ENCODE measurements at places on chromosomes 11 and 22.
A peak's percentile ranks its signal among the peaks of the same experiment; 100 is the strongest.

GRCh38 chr11:113896156-113896879 lies 8.3 kb upstream of the HTR3B start:
- H3K4me3 ChIP-seq = no peak overlapping the region
- H3K4me1 ChIP-seq = peaks cover 16% of the 10 kb centered on the region
- peaks cover 2% of the 10 kb centered on the region for H3K27me3 ChIP-seq
- peak; percentile 48 for DNase-seq

DNA sequence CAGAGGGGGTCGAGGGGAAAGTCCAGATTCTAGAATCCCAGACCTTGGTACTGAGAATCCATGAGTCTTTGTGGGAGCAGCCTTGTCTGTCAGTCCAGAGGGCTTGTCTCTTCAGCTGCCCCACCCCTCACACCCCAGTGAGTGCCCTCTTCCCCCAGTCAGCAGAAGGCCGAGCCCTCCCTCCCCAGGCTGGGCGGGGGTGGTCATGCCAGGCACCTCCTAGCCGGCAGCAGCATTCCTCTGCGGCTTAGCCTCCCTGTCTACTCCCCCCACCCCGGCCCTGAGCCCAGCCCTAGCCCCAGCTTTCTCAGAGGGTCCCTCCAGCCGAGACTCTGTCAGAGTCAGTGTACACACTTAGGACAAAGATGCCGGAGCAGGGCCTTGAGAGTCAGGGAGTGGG lies 4.6 kb downstream of the SOX10 start:
- no peaks in the 10 kb centered on the region for H3K36me3 ChIP-seq
- no peak overlapping the region for H3K4me3 ChIP-seq
- H3K4me1 ChIP-seq = no peaks in the 10 kb centered on the region
- H3K27me3 ChIP-seq = peaks cover 6% of the 10 kb centered on the region
- no peak overlapping the region for H3K27ac ChIP-seq

DNA sequence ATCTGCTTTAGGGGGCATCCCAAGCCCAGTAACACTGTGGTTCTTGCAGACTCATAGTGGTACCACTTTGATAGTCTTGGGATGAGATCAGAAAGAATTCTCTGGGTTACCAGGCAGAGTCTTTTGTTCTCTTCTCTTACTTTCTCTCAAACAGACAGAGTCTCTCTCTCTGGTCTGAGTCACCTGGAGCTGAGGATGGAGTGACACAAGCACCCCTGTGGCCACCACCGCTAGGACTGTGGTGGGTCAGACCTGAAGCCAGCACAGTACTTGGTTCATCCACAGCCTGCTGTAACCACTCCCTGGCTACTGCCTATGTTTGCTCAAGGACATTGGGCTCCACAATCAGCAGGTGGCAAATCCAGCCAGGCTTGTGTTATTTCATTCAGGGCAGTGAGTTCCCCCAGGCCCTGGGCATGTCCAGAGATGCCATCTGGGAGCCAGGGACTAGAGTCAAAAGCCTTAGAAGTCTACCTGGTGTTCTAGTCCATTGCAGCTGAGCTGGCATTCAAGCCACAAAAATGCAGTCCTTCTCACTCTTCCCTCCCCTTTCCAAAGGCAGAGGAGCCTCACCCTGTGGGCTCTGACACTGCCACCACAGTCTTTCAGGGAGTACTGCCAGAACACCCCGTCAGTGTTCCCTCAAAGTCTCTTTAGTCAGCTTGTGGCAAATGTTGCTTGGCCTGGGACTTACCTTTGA lies 29.9 kb downstream of the ENDOD1 start:
- no peak for DNase-seq
- no peak overlapping the region for H3K27ac ChIP-seq
- no peak overlapping the region for H3K4me3 ChIP-seq
- no peaks in the 10 kb centered on the region for H3K4me1 ChIP-seq

- H3K4me3 ChIP-seq = no peak overlapping the region
- no peaks in the 10 kb centered on the region for H3K27me3 ChIP-seq
- DNase-seq = no peak
- H3K36me3 ChIP-seq = peaks cover 5% of the 10 kb centered on the region
These were observed 26.1 kb downstream of the IRAG1 start for GRCh38 chr11:10667521-10667885.

DNA sequence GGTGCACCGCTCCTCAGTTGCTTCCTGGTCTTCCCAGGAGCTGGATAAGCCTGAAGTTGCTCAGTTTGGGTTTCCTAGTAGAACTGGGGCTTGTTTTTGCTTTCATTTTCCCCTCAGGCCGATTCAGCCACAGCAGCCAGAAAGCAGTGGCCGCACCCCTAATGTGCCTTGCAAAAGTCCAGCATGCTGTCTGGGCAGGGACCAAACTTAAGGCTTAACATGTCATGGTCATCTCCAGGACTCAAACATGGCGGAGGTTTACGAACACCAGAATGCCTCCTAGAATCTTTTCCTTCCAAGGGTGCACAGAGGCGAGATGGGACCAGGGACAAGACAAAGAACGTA lies 2.5 kb downstream of the GNG3 start:
- DNase-seq = no peak
- no peaks in the 10 kb centered on the region for H3K36me3 ChIP-seq
- H3K27me3 ChIP-seq = peaks cover 17% of the 10 kb centered on the region
- H3K4me1 ChIP-seq = peaks cover 8% of the 10 kb centered on the region

DNA sequence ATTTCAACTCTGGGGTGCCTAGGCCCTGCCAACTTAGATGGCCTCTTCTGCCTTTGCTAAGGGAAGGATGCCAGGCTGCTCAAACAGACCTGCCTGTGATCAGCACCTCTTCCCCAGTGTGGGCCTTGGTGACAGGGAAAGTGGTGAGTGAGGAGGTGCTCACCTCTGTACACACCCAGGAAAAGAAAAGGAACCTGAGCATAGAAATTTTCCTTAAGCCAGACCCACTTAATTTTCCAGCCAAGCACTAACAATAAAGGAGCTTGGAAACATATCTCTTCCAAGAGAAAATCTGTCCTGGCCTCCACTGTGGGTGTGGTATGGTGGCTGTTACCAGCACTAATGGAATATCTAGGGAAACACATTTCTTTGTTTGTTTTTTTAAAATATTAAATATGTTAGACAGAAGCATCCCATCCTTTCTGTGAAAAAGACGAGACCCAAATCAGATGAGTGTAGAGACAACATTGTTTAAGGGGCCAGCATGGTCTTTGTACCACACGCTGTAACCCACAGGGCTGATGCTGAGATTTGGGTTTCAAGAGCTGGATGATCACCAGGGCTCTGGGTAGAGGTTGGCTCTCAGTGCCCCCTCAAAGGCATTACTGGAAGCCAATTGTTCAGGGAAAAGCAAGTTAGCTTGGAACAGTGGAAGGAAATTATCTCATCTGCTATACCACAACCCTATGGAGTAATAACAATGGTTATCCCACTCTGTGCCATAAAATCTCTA lies 472.2 kb downstream of the INSC start:
- H3K27ac ChIP-seq = no peak overlapping the region
- H3K4me3 ChIP-seq = no peak overlapping the region
- H3K4me1 ChIP-seq = no peaks in the 10 kb centered on the region

- H3K27me3 ChIP-seq = no peaks in the 10 kb centered on the region
- no peak for DNase-seq
- no peaks in the 10 kb centered on the region for H3K4me1 ChIP-seq
- no peak overlapping the region for H3K4me3 ChIP-seq
- no peaks in the 10 kb centered on the region for H3K36me3 ChIP-seq
- no peak overlapping the region for H3K27ac ChIP-seq
These were observed 8.4 kb downstream of the EMSY start for GRCh38 chr11:76453248-76453647.

GRCh38 chr11:68093565-68093964 lies 27.6 kb downstream of the CHKA start:
- H3K4me3 ChIP-seq = no peak overlapping the region
- no peaks in the 10 kb centered on the region for H3K36me3 ChIP-seq
- H3K27ac ChIP-seq = no peak overlapping the region
- no peak for DNase-seq
- peaks cover 28% of the 10 kb centered on the region for H3K4me1 ChIP-seq

GRCh38 chr11:130815956-130816355 lies 100.3 kb downstream of the SNX19 start:
- no peak for DNase-seq
- H3K27me3 ChIP-seq = no peaks in the 10 kb centered on the region
- no peaks in the 10 kb centered on the region for H3K4me1 ChIP-seq
- no peaks in the 10 kb centered on the region for H3K36me3 ChIP-seq
- no peak overlapping the region for H3K27ac ChIP-seq

DNA sequence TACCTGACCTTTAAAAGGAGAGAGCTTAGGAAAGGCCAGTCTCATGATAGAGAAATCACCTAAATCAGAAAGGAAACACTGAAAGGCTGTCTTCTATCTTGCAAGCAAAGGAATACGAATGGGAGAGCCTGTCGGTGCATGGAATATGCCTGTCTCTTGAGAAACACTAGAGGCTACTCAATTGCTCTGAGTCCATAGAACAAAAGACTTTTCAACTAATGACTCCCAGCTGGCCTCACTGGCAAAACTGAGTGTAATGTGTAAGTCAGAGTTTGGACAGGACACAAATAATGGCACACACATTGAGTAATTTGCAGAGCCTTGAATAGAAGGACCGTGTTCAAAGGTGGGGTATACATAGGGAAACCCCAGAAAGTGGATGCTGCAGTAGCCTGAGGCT lies 171.0 kb upstream of the ARHGAP20 start:
- no peaks in the 10 kb centered on the region for H3K4me1 ChIP-seq
- H3K27me3 ChIP-seq = peaks cover 2% of the 10 kb centered on the region
- H3K27ac ChIP-seq = no peak overlapping the region
- no peak for DNase-seq
- H3K4me3 ChIP-seq = no peak overlapping the region

DNA sequence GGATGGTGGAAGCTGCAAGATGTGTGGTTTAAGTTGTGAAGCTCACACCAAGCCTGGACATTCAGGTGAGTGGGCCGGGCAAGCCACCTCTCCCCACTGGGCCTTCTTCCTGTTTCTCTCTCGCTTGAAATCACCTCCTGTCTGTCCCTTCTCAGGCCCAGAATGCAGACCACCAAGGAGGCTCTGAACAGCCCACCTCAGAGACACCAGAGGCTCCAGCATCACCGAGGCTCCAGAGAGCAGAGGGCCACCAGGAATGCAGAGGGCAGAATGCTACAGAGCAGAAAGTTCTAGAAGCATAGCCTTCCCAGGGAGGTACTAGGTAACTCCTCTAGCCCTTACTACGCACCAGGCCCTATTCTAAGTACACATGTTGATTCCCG lies 14.8 kb upstream of the IL2RB start:
- H3K27me3 ChIP-seq = peaks cover 16% of the 10 kb centered on the region
- H3K27ac ChIP-seq = no peak overlapping the region
- H3K4me1 ChIP-seq = peaks cover 6% of the 10 kb centered on the region
- no peak for DNase-seq
- H3K36me3 ChIP-seq = peaks cover 3% of the 10 kb centered on the region

DNA sequence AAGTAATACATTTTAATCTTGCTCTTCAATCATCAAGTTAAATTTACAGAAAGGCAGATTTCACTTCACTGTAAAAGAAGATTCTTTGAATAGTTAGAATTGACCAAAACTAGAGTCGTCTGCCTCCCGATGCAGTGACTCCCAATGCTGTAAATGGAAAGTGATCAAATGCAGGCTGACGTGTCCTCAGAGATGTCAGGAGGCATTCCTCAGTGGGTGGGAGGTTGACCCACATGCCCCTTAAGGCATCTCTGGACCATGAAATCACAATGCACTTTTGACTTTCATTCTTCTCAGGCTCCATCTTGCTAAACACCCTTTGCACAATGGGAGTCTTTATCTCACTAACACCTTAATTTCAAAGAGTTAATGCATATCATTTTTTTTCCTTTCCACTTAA lies 19.0 kb upstream of the CECR2 start:
- H3K36me3 ChIP-seq = peaks cover 8% of the 10 kb centered on the region
- no peaks in the 10 kb centered on the region for H3K27me3 ChIP-seq
- no peak overlapping the region for H3K27ac ChIP-seq
- DNase-seq = no peak
- no peak overlapping the region for H3K4me3 ChIP-seq

- peaks cover 20% of the 10 kb centered on the region for H3K4me1 ChIP-seq
- peak overlapping the region; percentile 72 for H3K27ac ChIP-seq
- peaks cover 4% of the 10 kb centered on the region for H3K36me3 ChIP-seq
- no peak for DNase-seq
These were observed 24.6 kb downstream of the CTTN start for GRCh38 chr11:70422692-70423522.

DNA sequence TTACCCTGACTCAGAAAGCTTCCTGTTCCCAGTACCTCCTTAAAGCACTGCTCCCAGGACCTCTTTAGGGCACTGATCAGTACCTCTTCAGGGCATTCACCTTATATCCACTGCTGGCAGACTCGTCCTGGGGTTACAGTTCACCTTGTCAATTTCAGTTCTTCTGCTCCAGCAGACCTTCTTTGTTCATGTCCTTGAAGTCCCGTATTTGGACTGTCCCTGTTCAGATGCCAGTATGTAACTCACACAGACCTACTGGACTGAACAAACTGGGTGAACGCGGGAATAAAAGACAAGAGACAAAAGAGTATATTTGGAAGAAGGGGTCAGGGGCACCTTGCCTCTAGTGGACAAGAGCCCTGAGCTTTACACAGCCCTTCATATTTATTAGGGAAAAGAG lies 31.8 kb upstream of the NCAM1 start:
- no peak for DNase-seq
- peaks cover 2% of the 10 kb centered on the region for H3K27me3 ChIP-seq
- H3K4me1 ChIP-seq = peaks cover 12% of the 10 kb centered on the region

DNA sequence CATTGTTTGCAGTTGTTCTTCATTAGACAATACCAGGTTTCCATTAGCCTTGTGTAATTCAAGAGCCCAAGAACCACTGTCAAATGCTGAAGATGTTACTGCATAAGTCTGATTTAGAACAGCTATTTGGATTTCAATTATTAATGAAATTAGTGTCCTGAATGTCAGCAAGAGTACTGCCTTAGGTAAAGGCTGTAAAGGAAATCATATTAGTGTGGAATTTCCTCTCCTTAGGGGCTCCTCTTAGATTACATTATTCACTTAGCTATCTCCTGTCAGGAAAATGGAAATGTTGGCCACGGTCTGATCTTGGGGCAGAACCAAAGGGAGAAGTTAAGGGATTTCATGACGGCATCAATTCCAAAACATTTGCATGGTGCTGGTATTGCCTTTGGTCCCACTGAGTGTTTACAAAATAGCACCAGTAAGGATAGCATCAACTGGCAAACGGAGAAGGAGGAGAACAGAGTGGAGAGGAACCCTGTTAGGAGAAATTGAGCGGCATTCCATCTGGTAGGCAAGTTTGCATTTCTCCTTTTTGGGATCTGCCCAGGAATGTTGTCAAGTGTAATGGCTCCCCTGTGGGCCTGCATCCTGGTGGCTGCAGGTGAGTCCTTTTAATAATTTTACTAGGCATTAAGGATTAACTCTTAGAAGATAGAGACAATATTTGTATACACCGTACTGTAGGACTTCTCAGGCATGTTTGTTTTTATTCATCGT lies at the start of gene HTR3B:
Gene HTR3B (plus strand): TSS at position 418 of the 723 bp plus-strand sequence. CDS start 138 bp downstream, at position 556.
- peaks cover 2% of the 10 kb centered on the region for H3K27me3 ChIP-seq
- peaks cover 9% of the 10 kb centered on the region for H3K4me1 ChIP-seq

- H3K4me3 ChIP-seq = no peak overlapping the region
- DNase-seq = peak; percentile 89
- H3K27me3 ChIP-seq = peaks cover 5% of the 10 kb centered on the region
- peaks cover 17% of the 10 kb centered on the region for H3K36me3 ChIP-seq
- H3K4me1 ChIP-seq = no peaks in the 10 kb centered on the region
These were observed 10.7 kb upstream of the CTSF start for GRCh38 chr11:66579017-66579606.
